Activated naive CD8-positive, alpha-beta T cell treated with anti-CD3 and anti-CD28 coated beads for 36 hours (primary cell): ENCODE measurements at places on chromosomes 6 and 20. TPM values are rescaled to one million over a fixed set of nuclear protein-coding genes. Genes with fewer than 3 reads are reported as not detected.
A peak's percentile ranks its signal among the peaks of the same experiment; 100 is the strongest.

CLVS2 gene
- not detected for total RNA-seq

GRCh38 chr20:47863981-47864380 lies 78.7 kb upstream of the SULF2 start:
- H3K27me3 ChIP-seq, result peaks cover 3% of the 10 kb centered on the region
- no peak overlapping the region for H3K27ac ChIP-seq
- DNase-seq, result no peak
- no peaks in the 10 kb centered on the region for H3K36me3 ChIP-seq
- H3K4me1 ChIP-seq, result no peaks in the 10 kb centered on the region

CHRNA4 gene
- not detected for total RNA-seq

PSORS1C2 gene
- not detected for total RNA-seq

- H3K36me3 ChIP-seq, result peaks cover 7% of the 10 kb centered on the region
- H3K27me3 ChIP-seq, result no peaks in the 10 kb centered on the region
- no peaks in the 10 kb centered on the region for H3K4me1 ChIP-seq
- no peak for DNase-seq
- H3K27ac ChIP-seq, result no peak overlapping the region
Observed at GRCh38 chr6:161366301-161366923, 92.6 kb upstream of the AGPAT4 start.

- peak overlapping the region; percentile 10 for H3K27ac ChIP-seq
- H3K4me3 ChIP-seq, result no peak overlapping the region
- no peaks in the 10 kb centered on the region for H3K4me1 ChIP-seq
Observed at GRCh38 chr6:158611039-158611438, 33.5 kb downstream of the DYNLT1 start.

- no peaks in the 10 kb centered on the region for H3K36me3 ChIP-seq
- no peaks in the 10 kb centered on the region for H3K27me3 ChIP-seq
- no peak for DNase-seq
Observed at GRCh38 chr6:89385156-89385667, 26.9 kb downstream of the RRAGD start.

DNA sequence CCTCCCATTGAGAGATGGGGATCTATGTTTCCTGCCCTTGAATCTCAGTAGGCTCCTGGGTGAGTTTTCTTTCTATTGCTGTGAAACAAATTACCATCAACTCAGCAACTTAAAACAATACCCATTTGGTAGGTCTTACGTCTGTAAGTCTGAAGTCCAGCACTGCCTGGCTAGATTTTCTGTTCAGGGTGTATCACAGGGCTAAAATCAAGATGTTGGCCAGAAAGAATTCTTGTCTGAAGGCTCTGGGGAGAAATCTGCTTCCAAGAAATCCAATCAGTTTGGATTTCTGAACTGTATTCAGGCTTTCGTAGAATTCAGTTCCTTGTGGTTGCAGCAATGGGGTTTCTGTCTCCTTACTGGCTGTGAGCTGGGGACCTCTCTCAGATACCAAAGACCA lies 99.6 kb upstream of the SLC24A3 start:
- H3K4me1 ChIP-seq, result no peaks in the 10 kb centered on the region
- no peak for DNase-seq
- no peaks in the 10 kb centered on the region for H3K27me3 ChIP-seq
- no peak overlapping the region for H3K4me3 ChIP-seq
- no peak overlapping the region for H3K27ac ChIP-seq

DNA sequence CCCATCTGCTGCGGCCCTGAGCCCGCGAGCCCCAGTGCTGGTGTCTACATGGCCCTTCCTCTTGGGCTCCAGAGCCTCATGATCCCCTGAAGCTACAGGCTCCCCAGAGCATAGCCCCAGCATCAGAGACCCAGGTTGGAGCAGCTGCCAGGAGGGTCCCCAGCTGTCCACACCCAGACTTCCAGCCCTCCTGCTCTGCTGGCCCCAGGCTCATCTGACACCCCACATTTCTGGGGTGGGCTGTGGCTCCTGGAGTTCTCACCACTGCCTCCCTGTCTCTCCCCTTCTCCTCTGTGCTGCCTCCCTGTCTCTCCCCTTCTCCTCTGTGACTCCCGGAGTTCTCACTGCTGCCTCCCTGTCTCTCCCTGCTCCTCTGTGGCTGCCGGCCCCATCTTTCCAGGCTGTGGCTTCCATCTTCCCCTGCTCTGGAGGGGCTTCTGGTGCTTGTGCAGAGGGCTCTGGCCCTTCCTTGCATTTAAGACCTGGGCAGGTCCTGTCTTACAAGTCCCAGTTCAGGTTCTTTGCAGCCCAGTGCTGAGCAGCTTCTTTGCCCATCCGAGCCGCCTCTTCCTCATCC lies 108.1 kb downstream of the ERMARD start:
- no peak for DNase-seq
- no peaks in the 10 kb centered on the region for H3K36me3 ChIP-seq

- peaks cover 6% of the 10 kb centered on the region for H3K4me1 ChIP-seq
- no peak for DNase-seq
- H3K27ac ChIP-seq, result no peak overlapping the region
- H3K36me3 ChIP-seq, result no peaks in the 10 kb centered on the region
Observed at GRCh38 chr20:50315586-50316551, 125.2 kb downstream of the CEBPB start.

DNA sequence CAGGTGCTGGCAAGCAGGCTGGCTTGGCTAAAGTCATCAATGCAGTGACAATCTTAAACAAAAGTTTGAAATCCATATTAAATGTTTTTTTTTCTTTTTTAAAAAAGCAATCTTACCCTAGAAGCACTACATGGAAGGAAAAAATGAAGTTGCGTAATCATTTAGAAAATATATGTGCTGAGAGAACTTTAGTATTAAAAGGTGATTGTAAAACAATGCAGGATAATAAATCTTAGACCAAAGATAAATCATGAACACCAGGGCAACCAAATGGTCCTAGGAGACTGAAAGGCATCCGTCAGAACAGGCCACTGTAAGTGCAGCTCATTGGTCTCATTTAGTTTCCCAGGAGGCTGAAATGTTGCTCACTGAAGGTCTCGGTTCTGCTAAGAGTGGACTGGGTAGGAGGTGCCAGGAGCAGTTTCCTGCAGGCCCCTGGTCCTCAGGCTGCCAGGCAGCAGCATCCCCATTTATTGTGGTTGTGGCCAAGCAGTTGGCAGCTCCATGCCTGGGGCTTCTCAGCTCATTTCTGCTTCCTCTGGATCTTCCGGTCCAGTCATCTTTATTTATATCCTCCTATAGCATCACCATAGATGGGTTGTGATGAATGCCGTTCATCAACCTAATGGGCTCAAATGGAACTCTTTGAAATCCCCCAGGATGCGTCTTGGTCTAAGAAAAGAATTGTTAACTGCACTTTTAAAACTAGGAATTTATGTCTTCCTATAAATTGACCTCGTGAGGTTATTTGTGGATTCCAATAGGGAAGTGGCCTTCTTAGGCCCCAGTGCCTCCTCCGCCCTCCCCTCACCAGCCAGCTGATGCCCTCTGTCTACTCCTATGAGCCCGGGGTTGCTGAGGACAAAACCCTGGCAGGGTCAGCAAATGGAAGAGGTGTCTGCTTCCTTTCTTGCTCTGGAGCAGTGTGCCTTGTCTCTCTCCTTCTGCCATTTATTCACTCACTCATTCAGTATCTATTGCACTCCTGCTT lies 269.0 kb downstream of the UST start:
- no peak overlapping the region for H3K27ac ChIP-seq
- no peaks in the 10 kb centered on the region for H3K36me3 ChIP-seq
- no peaks in the 10 kb centered on the region for H3K4me1 ChIP-seq
- H3K4me3 ChIP-seq, result no peak overlapping the region

SIRPB1 gene
- 4.5 TPM for total RNA-seq

DNA sequence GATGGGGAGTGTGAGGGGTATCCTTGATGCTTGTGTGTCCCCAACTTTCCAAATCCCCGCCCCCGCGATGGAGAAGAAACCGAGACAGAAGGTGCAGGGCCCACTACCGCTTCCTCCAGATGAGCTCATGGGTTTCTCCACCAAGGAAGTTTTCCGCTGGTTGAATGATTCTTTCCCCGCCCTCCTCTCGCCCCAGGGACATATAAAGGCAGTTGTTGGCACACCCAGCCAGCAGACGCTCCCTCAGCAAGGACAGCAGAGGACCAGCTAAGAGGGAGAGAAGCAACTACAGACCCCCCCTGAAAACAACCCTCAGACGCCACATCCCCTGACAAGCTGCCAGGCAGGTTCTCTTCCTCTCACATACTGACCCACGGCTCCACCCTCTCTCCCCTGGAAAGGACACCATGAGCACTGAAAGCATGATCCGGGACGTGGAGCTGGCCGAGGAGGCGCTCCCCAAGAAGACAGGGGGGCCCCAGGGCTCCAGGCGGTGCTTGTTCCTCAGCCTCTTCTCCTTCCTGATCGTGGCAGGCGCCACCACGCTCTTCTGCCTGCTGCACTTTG lies at the start of gene TNF:
Gene TNF, plus strand, starts transcription at position 231 of the 567 bp plus-strand sequence. Its CDS starts 177 bp downstream, at position 408.
- peaks cover 62% of the 10 kb centered on the region for H3K4me1 ChIP-seq
- DNase-seq, result peak; percentile 83
- no peaks in the 10 kb centered on the region for H3K27me3 ChIP-seq
- peaks cover 70% of the 10 kb centered on the region for H3K36me3 ChIP-seq
- peak within 1 kb of the TSS; percentile 99 for H3K27ac ChIP-seq

GJA1 gene
- total RNA-seq, result 0.24 TPM

- no peak overlapping the region for H3K27ac ChIP-seq
- H3K27me3 ChIP-seq, result peaks cover 9% of the 10 kb centered on the region
- no peaks in the 10 kb centered on the region for H3K36me3 ChIP-seq
- H3K4me3 ChIP-seq, result no peak overlapping the region
- no peaks in the 10 kb centered on the region for H3K4me1 ChIP-seq
- no peak for DNase-seq
Observed at GRCh38 chr6:160733050-160733646, 31.1 kb downstream of the PLG start.

ENPP4 gene
- total RNA-seq, result 8.6 TPM

C20orf96 gene
- total RNA-seq, result 7.5 TPM

DNA sequence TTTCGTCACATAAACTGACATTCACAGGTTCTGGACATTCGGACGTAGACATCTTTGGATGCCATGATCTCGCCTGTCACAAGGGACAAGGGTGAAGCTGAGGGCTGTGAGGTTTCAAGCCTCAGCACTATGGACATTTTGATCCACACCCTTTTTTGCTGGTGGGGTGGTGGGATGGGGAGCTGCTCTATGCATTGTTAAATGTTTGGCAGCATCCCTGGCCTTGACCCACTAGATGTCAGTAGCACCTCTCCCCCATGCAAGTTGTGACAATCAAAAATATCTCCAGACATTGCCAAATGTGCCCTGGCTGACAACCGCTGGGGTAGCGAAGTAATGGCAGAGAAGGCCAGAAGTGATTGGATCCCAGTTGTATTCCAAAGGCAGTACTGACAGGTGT lies 229.4 kb downstream of the TSHZ2 start:
- peaks cover 6% of the 10 kb centered on the region for H3K27me3 ChIP-seq
- peaks cover 2% of the 10 kb centered on the region for H3K4me1 ChIP-seq
- no peak overlapping the region for H3K27ac ChIP-seq

DNA sequence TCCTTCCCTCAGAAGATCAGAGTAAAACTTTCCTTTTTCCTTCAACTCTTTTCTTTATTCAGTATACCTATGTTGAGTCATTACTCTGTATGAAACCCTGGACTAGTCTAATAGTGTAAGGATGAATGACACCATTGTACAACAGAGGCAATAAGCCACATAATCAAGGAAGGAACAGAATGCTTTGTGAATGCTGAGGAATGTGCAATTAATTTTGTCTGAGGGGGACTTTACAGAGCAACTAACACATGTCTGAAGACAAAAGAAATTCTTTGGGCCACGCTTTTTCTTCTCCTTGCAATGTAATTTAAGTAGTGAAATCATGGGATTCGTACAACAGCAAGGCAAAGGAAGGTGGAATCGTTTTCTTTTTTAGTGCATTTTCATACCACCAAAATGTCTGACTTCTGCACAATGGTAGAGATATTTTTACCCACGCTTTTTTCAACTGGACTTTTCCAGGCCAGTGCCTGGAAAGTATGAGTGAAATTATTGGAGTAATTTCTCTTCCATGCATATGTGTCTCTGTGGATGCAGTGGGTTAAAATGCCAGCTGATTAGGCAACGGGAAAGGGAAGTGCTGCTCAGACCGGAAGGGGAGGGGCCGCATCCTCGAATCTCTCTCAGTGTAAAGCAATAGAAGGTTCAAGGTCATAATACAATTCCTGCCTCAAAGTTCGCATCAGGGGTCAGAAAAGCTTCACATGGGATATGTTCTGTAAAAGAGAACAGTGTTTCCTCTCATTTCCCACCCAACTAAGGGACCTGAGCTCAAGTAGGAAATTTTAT lies 89.9 kb upstream of the MTHFD1L start:
- DNase-seq, result no peak
- peaks cover 6% of the 10 kb centered on the region for H3K27me3 ChIP-seq
- no peaks in the 10 kb centered on the region for H3K36me3 ChIP-seq
- no peak overlapping the region for H3K27ac ChIP-seq
- H3K4me3 ChIP-seq, result no peak overlapping the region

DNA sequence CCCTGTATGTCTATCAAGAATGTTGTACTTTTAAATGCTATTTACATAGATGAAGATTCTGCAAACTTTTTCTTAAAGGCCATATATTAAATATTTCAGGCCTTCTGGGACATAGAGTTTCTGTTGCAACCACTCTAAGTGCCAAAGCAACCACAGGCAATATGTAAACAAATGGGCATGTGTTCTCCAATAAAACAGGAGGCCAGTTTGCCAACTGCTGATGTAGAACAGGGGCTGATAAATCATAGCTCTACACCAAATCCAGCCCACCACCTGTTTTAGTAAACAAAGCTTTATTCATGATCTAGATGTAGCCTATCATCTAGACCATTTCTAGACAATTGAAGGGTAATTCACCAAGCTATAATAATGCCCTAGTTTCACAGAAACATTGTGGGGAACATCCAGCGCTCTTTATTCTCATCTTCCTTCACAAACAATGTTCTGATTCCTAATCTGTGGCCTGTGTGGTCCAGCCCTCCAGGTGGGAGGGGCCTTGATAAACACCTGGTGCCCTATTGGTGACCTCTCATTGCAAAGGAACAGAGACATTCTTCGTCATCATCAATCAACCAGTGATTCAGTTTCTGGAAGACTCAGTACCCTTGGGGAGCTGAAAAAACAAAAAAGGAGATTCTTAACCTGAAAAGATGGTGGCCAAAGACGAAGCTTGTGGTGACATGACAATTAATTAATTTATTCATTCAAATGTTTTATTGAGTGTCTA lies 80.2 kb downstream of the PREP start:
- peaks cover 27% of the 10 kb centered on the region for H3K36me3 ChIP-seq
- no peak for DNase-seq
- H3K4me3 ChIP-seq, result no peak overlapping the region
- H3K4me1 ChIP-seq, result no peaks in the 10 kb centered on the region
- H3K27me3 ChIP-seq, result no peaks in the 10 kb centered on the region
- no peak overlapping the region for H3K27ac ChIP-seq

- H3K27me3 ChIP-seq, result no peaks in the 10 kb centered on the region
- no peak for DNase-seq
- no peak overlapping the region for H3K27ac ChIP-seq
Observed at GRCh38 chr20:37936451-37936850, 33.5 kb downstream of the VSTM2L start.

CPNE5 gene
- total RNA-seq, result 1.2 TPM

GRCh38 chr6:28880894-28881780 lies 42.6 kb downstream of the TRIM27 start:
- peaks cover 28% of the 10 kb centered on the region for H3K4me1 ChIP-seq
- H3K27ac ChIP-seq, result peak overlapping the region; percentile 81
- DNase-seq, result peak; percentile 65
- H3K36me3 ChIP-seq, result peaks cover 3% of the 10 kb centered on the region

CST5 gene
- total RNA-seq, result not detected

TBPL1 gene
- total RNA-seq, result 51.4 TPM

ROS1 gene
- total RNA-seq, result not detected
